NCI-H1417 treated with DMSO at 0.1 percent for 48 hours (cell line): ENCODE measurements at places on chromosomes 4 and X.

GRCh38 chrX:7085879-7086278, 61.6 kb upstream of the STS start:
- DNase-seq: no peak

GRCh38 chr4:87511500-87511899, 17.7 kb downstream of the SPARCL1 start:
- DNase-seq: no peak

- DNase-seq: no peak
These were observed 183.5 kb upstream of the GPC4 start for GRCh38 chrX:133598601-133599335.

DNA sequence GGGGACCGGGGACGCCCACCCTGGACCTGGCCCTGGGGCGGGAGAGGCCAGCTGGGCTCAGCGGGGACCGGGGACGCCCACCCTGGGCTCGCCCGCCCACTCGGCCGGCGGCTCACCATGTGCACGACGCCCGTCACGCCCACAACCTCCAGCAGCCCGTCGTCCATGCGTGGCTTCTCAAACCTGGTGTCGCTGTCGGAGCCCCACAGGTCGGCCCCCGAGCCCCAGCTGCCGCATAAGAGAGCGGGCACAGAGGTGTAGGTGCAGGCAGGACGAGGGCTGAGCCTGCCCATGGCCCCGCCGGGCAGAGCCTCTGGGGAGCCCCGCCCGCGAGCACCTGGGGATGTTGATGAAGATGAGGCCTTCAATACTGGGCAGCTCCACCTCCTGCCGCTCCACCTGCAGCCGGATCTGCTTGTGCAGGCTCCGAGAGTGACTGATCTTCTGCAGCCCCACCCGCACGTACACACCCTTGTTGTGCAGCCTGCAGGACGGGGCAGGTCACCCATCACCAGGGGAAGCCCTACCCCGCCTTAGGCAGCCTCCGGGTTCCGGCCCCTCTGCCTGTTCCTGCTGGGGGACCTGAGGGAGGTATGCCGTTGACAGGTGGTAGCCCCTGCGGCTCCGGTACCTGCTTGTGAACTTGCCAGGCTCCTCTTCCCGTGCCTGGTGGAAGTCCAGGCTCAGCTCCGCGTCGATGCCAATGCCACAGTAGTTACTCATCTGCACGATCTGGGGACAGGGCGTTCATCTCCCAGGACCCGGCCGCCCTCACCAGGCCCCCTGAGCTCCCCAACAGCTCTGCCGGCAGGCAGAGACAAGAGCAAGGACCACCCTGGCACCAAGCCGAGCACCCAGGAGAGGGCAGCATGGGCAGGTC, 11.8 kb downstream of the DGKQ start:
- no peak for DNase-seq

DNA sequence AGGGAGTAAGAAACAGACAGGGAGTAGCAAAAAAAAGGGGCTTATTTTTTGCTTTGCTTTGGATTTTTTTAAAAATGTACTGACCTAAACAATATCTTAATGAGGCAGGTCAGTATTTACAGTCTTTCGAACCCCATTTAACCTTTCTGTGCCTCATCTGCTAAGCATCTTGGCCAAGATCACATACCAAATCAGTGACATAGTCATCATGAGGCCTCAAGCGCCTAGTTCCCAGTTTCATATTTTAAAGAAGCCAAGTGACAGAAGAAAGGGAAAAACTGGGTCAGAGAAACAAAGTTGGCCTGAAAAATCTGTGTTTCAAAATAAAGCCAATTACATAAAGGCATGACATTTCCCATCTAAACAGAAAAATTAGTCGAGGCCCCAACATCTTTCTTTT, 94.6 kb upstream of the WDR44 start:
- DNase-seq: no peak

DNA sequence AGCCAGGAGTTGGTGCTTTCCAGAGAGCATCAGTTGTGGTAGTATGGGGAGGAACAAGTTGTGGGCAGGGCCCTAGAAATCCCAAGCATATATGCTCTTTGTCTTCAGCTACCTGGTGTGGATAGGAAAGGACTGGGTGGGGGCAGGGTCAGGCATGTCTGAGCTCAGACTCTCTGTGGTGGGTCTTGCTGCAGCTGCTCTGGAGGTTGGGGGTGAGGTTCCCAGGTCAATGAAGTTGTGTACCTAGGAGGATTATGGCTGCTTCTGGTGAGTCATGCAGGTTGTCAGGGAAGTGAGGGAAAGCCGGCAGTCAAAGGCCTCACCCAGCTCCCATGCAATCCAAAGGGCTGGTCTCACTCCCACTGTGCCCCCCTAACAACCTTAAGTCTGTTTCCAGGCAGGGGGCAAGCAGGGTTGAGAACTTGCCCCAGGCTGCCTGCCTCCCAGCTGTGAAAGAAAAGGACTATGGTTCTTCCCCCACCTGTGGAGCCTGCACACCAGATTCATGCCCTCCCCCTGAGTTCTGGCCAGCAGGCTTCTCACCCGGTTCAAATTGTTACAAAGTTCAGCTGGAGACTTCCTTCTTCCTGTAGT, 30.4 kb upstream of the QRFPR start:
- DNase-seq: no peak

DNA sequence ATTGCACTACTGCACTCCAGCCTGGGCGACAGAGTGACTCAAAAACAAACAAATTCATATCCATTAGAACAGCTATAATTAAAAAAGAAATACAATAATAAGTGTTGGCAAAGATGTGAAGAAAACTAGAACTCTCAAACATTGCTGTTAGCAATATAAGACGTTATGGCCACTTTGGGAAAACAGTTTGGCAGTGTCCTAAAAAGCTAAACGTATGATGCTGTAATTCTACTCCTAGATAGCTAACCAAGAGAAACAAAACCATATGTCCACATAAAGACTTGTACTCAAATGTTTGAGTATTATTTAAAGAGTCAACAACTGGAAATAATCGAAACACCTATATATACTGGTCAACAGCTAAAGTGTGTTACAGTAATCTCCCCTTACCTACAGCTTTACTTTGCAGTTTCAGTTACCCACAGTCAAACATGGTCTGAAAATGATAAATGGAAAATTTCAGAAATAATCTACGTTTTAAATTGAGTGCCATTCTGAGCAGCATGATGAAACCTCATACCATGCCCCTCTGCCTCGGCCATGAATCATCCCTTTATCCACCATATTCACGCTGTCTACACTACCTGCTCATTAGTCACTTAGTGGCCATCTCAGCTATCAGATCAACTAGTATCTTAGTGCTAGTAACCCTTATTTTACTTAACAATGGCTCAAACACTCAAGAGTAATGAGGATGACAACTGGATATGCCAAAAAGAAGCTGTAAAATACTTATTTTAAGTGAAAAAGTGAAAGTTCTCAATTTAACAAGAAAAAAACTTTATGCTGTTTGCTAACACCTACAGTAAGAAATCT, 4.9 kb downstream of the ELF2 start:
- DNase-seq: no peak

- DNase-seq: no peak
These were observed 75.0 kb downstream of the MGST2 start for GRCh38 chr4:139740531-139741041.

DNA sequence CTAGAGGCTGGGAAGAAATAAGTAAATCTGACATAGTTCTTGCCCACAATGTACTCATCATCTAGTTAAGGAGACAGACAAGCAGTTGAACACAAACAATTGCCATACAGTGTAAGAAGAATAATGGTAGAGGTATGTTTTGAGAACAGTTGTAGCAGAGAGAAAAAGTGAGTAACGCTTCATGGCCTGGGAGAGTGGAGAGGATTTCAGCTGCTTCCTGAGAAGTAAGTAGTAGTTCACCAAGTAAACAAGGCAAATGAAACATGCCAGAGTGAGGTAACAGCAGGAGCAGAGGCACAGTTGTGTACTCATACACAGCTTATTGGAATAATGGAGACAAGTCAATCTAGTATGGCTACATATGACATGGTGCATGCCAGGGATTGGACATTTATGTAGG, 53.6 kb upstream of the RAP2C start:
- DNase-seq: no peak

- no peak for DNase-seq
These were observed 120.5 kb upstream of the FAT1 start for GRCh38 chr4:186844059-186844681.

DNA sequence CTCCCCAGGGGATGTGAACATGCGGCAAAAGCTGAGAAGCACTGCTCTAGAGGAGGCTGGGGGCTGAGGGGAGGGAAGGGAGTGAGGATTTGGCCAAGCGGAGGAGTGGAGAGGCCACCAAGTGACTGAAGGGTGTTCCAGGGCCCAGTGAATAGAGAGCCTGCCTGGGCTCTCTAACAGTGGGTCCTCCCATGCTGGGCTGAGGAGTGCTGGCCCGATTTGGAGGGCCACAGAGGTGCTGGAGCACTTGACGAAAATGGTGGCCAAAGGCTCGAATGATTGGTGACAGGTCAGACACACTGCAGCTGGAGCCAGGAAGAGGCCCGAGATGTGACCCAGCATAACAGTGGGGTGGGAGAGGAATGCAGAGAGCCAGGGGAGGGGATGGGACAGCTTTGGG, 37.5 kb upstream of the MAP3K15 start:
- no peak for DNase-seq

GRCh38 chrX:40041915-40042314, 55.8 kb downstream of the BCOR start:
- no peak for DNase-seq

DNA sequence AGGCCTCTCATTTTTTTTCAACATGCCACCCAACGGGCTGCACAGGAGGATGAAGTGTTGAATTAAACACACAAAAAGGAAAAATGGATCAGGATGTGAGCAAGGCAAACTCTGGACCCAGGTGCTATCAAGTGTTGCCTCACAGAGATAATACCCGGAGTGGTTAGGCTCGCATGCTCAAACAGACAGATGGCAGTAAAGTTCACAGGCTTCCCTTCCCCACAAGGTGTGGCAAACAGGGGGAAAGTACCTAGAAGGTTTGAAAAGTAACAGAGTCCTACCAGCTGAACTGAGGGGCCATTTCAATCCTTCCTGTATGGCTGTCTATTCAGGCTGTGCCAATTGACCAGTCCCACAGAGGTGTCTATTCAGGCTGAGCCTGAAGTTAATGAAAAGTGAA, 123.9 kb upstream of the GC start:
- DNase-seq: no peak

GRCh38 chr4:70925899-70926635, 23.9 kb downstream of the MOB1B start:
- no peak for DNase-seq

DNA sequence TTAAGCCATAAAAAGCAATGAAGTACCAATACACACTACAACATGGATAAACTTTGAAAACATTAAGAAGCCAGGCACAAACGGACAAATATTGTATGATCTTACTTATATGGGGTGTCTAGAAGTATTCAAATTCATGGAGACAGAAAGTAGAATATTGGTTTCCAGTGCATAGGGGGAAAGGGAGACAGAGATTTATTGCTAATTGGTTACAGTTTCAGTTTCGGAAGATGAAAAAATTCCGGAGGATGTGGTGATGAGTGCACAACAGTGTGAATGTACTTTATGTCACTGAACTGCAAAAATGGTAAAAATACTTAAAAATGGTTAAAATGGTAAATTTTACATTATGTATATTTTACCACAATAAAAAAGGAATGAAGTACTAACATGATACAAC, 5.1 kb upstream of the PRDX4 start:
- DNase-seq: no peak

GRCh38 chr4:25783943-25784342, 78.8 kb downstream of the SEL1L3 start:
- DNase-seq: no peak

DNA sequence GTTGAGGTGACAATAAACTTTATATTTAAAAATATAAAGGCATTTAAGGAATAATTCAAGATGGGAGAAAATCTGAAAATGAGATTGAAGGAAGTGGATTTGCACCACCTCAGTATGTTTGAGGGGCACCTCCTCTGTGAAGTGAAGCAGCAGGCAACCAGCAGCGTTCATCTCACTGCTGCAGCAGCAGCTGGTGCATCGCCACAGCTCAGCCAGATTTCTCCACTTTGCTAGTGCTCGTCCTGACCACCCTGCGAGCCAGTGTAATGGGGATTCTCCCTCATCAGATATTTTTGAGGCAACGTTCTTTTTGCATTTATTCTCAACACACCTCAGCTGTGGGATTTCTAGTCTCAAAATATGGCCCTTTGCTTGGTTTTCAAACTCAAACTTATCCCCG, 13.9 kb downstream of the LRAT start:
- no peak for DNase-seq

- DNase-seq: no peak
These were observed 1.1 kb upstream of the CD99 start for GRCh38 chrX:2689773-2690666.

DNA sequence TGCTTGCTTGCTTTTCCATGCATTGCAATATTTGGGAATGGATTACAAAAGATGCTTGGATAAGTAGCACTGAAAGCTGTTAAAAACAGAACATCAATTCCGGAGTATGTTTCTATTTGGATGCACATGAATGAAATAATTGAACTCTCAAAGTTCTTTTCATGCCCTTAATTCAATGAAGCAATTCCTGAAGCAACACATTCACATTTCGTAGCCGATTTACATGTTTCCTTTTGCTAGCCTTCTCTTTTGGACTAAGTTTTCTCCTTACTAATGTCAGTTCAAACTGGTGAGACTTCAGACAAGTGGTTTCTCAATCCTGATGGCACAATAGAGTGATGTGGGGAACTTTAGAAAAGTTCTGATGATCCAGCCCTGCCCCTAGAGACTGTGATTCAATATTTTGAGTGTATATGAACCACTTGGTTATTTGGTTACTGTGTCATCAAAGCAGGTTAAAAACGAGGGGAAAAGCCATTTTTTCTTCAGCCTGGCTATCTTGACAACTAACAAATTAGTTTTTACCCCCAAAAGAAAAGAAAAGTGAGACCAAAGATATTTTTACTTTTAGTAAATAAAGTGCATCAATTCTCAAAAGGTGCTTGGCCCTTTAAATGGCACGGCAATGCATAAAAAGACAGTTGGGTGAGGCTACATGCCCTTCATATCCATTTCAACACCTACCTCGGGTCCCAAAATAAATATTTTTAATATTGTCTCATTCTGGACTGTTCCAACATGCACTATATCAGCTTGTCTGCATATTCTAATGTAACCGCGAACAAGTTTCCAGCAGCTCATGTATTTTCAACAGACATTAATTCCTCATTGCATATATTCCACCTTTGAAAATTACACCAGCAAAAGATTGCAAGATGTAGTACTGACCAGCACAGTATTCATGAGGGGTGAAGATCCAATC, 90.1 kb upstream of the RPL34 start:
- DNase-seq: no peak

GRCh38 chr4:71938776-71939175, 93.0 kb upstream of the NPFFR2 start:
- no peak for DNase-seq

- no peak for DNase-seq
These were observed 76.9 kb downstream of the PJA1 start for GRCh38 chrX:69088171-69088938.

- DNase-seq: no peak
These were observed 175.8 kb upstream of the PITX2 start for GRCh38 chr4:110798687-110799086.

- DNase-seq: no peak
These were observed 1239.1 kb upstream of the TENM3 start for GRCh38 chr4:181004056-181004455.

- DNase-seq: no peak
These were observed 420.1 kb upstream of the INTU start for GRCh38 chr4:127212701-127213100.

- no peak for DNase-seq
These were observed 138.7 kb downstream of the ELOVL6 start for GRCh38 chr4:110059556-110060191.
